Dermis blood vessel endothelial cell (primary cell): ENCODE measurements at places on chromosomes 5 and 9. TPM values are rescaled to one million over a fixed set of nuclear protein-coding genes. Genes with fewer than 3 reads are reported as not detected.

Gene PDGFRB
- 9.9 and 17.0 TPM in 2 replicates for total RNA-seq

Gene RACK1
- total RNA-seq: 4,132 and 4,370 TPM in 2 replicates

- no peak for DNase-seq
These were observed 16.0 kb downstream of the S1PR3 start for GRCh38 chr9:89006996-89007967.

- no peak for DNase-seq
These were observed 2.5 kb downstream of the PRDM6 start for GRCh38 chr5:123091298-123092222.

DNA sequence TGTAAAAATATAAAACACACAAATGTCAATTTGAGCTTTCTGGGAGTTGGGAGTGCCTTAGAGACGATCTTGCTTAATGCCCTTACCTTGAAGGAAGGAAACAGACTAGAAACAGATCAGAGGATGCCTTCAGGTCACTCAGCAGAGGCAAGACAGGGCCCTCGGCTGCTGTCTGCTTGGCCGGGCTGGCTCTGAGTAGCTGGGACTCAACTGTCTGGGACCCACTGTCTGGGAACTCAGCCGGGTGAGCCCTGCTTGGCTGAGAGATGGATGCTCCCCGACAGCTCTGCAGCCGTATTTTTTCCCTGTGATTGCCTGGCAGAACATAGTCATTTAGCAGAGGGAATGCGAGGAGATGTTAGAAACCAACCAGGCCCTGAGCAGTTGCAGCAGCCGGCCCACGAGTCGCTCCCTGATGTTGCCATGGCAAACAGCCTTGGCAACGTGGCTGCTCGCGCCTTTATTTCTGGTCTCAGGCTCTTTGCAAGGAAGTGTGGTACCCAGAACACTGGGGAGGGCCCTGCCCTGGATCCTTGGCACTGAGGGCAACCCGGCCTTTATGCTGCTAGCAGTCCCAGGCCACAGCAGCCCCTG, 10.9 kb downstream of the PPARGC1B start:
- no peak for DNase-seq

DNA sequence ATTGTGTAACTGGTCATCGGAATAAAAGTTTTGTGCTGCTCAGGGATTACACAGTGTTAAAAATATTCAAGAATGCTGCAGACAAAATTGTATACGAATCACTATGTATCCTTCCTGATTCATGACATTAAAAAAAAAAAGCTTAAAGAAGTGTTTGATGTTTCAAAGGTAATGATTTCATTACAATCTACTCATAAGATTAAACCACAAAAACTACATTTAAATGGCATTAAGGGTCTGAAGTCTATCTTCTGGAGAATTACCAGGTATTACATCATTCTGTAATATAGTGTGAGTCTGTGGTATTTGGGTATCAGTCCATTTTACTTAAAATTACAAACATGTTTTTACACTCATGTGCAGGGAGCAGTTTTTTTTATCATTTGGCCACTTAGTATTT, 324.4 kb downstream of the NDUFS4 start:
- DNase-seq: no peak

DNA sequence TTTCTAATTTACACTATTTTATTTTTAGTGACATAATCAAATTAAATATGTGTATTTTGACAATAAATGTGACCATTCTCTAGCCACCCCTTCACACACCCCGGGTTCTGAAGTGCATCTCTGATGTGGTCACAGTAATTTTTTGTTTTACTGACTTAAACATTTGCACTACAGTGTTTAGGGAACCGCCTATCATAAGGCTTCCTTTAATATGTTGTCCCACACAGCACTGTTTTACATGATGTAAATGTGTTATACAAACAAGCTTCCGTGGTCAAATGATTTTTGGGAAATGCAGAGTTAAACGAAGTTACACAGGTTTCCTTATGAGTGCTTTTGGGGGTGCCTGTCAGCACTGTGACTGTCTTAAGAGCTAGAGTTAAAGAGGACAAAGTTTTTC, 86.5 kb downstream of the KDM4C start:
- DNase-seq: no peak

GRCh38 chr5:95152535-95152934, 132.4 kb downstream of the MCTP1 start:
- DNase-seq: no peak
